ENCODE measurements at places on chromosomes 6 and 20. TPM values are rescaled to one million over a fixed set of nuclear protein-coding genes. Genes with fewer than 3 reads are reported as not detected.

The TFAP2C gene
- 2.4 TPM for total RNA-seq

The TRAM2 gene
- total RNA-seq, result 2.0 TPM

The SLC17A3 gene
- not detected for total RNA-seq

- no peak for DNase-seq
Measured at GRCh38 chr6:32895006-32895345, 41.0 kb downstream of the PSMB9 start.

GRCh38 chr6:36404164-36404563 lies 16.7 kb upstream of the ETV7 start:
- no peak for DNase-seq

The MCHR2 gene
- total RNA-seq, result 12.6 TPM

DNA sequence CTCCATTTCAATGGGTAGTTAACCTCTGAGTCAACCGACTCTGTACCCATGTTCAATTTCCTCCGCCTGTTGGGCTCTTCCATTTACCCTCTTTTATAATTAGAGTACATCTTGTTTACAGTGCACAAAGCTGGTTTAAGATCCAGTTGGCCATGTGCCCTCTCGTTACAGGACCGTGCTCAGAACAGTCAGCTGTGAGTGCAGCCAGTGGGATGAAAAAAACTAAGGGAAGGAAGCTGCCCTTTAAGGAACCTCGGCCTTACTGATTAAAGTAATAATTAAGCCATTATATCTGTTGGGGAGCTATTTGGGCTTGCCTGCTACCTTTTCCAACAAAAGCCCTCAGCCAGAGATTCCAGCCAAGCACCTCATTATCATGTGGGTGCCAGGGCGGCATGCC lies 68.8 kb downstream of the TMEM170B start:
- DNase-seq, result no peak

The ENPP1 gene
- 0.41 TPM for total RNA-seq

The CTAGE9 gene
- not detected for total RNA-seq

GRCh38 chr6:105034470-105034869 lies 77.6 kb downstream of the LIN28B start:
- DNase-seq, result no peak

- DNase-seq, result peak; percentile 97
Measured at GRCh38 chr20:49936153-49937026, at the start of gene RNF114. Gene RNF114, plus strand, starts transcription at chr20:49936397. Its CDS starts 16 bp downstream, at chr20:49936413.

- no peak for DNase-seq
Measured at GRCh38 chr6:139758209-139758611, 383.8 kb upstream of the CITED2 start.

DNA sequence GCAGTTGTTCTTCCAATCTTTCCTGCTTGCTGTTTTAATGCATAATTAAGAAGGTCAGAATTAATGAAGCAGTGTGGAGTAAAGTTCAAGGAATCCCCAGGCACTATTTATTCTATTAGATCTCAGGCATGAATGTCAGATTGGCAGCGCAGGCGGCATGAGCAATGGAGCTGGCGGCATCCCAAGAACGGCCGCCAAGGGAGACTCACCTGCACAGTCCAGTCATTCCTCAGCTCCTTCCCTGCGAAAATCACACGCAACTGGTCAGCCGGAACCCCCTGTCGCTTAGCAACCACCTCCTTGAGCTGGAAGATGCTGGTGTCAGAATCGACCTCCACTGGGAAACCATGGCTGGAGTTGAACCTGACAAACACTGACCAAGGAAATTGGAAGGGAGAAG lies 284.5 kb downstream of the PRKN start:
- DNase-seq, result no peak

DNA sequence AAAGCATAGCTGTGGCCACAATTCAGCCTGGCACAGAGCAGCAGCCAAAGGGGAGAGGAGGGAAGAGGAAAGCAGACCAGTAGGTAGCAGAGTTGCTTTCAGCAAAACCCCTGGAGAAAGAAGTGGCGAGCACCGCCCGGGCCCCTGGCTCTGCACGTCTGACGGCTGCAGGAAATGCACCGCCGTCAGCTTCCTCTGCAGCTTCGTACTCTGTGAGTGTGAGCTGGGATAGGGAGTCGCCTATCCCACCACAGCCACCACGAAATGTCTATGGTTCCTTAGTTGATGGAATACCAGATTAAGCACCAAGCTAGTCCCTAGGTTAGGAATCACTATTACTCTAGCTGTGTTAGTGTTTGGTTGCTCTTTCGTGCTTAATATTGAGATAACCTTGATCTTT lies 79.9 kb upstream of the NAA20 start:
- DNase-seq, result no peak

GRCh38 chr20:20856306-20856705 lies 143.9 kb upstream of the RALGAPA2 start:
- no peak for DNase-seq

GRCh38 chr6:108123481-108123929 lies 42.3 kb upstream of the NR2E1 start:
- no peak for DNase-seq

- DNase-seq, result no peak
Measured at GRCh38 chr6:138035070-138035469, 72.1 kb downstream of the PERP start.

DNA sequence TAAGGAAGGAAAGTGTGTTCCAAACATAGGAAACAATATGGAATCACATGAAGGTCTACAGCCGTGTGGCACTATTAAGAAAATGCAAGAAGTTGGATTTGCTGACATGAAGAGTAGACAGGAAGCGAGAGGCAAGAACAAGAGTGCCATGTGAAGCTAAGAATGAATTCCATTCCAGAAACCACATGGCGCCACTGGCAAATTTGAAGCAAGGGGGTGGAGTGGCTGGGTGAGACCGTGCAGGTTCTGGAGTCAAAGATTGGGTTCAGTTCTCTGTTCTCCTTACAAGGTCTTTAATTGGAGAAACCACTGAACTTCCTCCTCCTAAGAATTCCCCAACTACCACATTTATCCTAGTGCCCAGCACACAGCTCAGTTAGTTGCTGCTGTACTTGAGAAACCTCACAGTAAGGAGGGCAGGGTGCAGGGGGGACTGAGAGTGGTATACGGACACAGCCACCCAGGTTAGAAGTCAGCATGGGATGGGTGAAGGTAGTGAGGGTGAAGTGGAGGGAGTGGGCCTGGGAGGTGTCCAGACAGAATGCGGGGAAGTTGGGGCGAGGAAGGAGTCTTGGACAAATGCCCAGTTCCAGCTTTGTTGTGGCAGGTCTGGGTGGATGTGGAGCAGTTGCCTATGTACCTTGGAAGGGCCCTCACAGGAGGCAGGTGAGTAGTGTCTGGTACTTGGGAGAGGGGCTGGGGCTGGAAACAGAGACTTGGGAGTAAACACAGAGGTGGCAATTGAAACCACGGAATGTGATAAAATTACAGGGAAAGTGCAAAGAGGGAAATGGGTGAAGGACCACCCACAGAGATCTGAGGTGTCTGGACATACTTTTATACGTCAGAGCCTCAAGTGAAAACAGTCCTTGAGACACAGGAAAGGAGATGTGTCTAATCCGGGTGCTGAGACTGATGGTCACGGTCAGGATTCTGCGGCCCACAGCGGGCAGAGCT lies 14.3 kb downstream of the LYRM4 start:
- no peak for DNase-seq

The ZSCAN31 gene
- total RNA-seq, result 13.5 TPM

- DNase-seq, result no peak
Measured at GRCh38 chr6:98033617-98034016, 750.6 kb upstream of the MMS22L start.

DNA sequence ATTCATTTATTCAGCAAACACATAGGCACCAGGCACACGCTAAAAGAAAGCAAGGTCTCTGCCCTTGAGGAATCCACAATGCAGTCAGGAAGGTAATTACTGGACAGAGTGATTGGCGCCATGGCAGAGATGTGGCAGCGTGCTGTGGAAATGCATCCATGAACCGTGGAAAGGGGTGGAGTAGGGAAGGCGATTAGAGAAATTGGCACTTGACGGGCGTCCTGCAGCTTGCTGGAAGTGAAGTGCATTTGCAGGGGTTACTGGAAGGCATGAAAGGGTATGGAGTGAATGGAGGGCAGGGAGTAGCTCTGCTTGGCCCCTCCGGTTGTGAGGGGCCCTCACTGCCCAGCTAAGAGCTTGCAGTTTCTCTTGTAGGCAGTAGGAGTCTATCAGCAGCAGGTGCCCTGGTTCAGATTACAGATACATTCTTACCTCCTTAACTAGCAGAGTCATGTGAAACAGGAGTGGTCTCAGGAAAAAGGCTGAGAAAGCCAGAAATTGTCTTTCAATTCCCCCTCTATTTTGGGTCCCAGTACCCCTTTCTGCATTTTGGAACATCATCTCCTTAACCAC lies 122.5 kb upstream of the TIAM2 start:
- DNase-seq, result no peak

The TSPO2 gene
- total RNA-seq, result 0.82 TPM

DNA sequence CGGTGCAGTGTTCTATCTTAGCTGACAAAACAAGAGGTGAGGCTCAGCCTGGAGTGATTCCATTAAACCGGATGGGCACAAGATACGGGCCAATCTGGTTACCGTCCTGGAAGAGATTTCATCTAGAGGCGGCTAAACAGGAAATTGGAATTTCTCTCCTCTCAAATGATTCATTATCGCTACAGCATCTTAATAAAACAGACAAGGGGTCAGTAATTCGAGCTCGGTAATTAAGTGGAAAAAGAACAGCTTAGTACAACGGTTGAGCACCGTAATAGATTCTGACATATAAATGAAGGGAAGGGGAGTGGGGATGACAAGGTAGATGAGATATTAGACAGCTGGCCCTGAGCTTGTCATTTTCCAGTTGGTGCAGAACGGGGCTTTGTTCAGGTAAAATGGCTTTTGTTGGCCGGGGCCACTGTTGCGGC lies 137.2 kb downstream of the EDN3 start:
- no peak for DNase-seq

The MANEA gene
- total RNA-seq, result 16.7 TPM

Measured in frontal cortex (tissue), 4 donors.